ENCODE measurements at places on chromosomes 13 and 19.
A peak's percentile ranks its signal among the peaks of the same experiment; 100 is the strongest.

DNA sequence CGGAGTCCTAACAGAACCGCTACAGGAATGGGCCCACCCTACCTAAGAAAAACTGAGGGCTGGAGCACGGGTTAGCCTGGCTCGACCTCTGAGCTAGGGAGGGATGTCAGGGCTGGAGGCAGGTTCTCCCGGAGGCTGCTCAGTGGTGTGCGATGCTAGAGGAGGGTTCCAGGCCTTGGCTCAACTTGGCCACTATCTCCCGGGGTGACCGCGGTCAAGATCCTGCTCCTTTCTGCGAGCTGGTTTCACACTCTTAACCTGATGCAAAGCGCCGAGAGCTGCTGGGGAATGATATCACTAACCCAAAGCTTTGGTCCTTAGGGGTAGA is 301 bp downstream of the POP4 start:
- no peak for DNase-seq

DNA sequence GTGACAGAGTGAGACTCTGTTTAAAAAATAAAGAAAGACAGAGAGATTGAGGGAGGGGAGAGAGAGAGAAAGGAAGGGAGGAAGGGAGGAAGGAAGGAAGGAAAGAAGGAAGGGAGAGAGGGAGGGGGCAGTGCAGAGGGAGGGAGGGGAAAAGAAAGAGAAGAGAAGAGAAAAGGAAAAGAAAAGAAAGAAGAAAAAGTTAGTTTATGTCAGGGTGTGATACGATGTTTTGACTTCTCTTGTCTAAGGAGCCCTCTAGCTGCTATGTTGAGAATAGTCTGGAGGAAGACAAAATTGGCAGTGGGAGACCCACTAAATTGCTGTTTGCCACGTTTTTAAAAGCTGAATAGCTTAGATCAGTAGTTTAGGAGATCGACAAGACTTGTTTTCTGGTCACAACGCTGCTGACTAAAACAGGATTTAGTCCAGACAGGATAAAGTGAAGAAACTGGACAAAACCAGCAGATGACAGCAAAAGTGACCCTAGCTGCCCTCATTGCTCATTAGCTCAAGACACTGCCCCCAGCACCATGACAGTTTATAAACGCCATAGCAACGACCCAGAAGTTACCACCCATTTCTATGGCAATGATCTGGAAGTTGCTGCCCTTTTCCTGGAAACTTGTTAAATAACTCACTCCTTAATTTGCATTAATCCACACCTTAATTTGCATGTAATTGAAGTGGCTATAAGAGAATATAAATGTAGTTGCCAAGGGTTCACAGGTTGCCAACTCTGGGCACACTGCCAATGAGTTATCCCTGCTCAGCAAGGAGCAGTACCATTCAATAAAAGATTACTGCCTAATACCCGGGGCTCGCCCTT is 11.1 kb downstream of the TEX101 start:
- no peak for DNase-seq

GRCh38 chr19:46753420-46754155 is 7.3 kb upstream of the STRN4 start:
- DNase-seq = peak; percentile 57

DNA sequence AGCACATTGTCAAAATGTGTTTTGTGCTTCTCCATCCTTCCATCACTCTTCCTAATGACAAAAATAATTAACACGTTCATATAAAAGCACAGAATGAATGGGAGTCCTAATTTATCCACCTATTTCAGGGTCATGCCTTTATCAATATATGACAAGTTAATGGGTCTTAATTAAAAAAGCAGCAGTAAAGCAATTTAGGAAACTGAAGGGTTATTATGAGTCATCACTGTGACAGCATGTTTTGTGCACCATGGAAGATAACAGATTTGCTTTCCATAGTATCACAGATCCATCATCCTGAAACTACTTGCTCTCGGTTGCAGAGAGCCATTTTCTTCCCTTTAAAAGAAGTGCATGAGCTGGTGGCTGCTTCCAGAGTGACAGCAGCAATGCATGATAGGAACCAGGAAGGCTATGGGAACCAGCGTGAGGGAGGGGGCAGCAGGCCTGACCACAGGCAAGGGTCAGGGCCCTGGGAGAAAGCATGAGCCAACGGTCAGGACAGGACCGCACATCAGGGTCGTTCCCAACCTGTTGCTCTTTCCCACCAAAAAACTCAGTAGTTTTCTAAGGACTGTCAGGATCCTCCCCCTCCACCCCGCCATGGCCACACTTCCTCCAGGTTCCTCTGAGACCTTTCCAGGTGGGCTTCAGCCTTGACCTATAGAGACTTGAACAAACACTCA is 784.1 kb downstream of the UQCRFS1 start:
- DNase-seq = no peak

GRCh38 chr13:69296130-69296529 is 811.5 kb upstream of the ATXN8OS start:
- DNase-seq = no peak

GRCh38 chr13:43303033-43303729 is 279.8 kb downstream of the DNAJC15 start:
- no peak for DNase-seq

GRCh38 chr13:28718196-28718542 is 601 bp downstream of the SLC46A3 start:
- DNase-seq = no peak

GRCh38 chr13:112072534-112073244 is 5.7 kb downstream of the SOX1 start:
- no peak for DNase-seq

- DNase-seq = no peak
These were observed 20.7 kb upstream of the NLRP12 start for GRCh38 chr19:53844849-53845246.

DNA sequence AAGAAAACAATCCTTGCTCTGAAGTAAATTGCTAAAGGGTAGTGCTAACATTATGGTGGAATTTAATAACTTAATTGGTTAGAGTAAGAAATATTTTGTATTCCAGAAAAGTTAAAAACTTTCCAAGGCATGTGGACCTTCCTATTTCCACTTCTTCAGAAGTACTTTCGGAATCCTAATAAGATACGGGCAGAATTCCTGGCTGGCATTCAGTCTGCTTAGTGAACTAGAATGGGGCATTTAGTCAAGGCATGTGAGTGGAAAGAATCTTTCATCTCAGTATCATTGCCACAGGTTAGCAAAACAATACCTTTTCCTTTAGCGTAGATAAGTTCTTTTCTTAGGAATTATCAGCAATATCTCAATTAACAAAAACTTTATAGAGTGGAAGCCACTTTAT is 85.1 kb downstream of the TNFRSF19 start:
- DNase-seq = no peak

GRCh38 chr13:103288114-103288513 is 221.9 kb upstream of the SLC10A2 start:
- DNase-seq = no peak

GRCh38 chr19:56258272-56258671 is 14.3 kb upstream of the EDDM13 start:
- DNase-seq = no peak

GRCh38 chr19:14189415-14189814 is 16.6 kb downstream of the ADGRL1 start:
- no peak for DNase-seq

Measured in stimulated activated CD4-positive, alpha-beta T cell treated with anti-CD3 and anti-CD28 coated beads, TNF-alpha, amount 100 ng/mL, for 24 hours (primary cell).